Stimulated activated CD4-positive, alpha-beta T cell treated with anti-CD3 and anti-CD28 coated beads, Interleukin-12 subunit alpha, Interleukin-12 subunit beta, amount 100 ng/mL, for 24 hours (primary cell): ENCODE measurements at places on chromosomes 7 and 10.

DNA sequence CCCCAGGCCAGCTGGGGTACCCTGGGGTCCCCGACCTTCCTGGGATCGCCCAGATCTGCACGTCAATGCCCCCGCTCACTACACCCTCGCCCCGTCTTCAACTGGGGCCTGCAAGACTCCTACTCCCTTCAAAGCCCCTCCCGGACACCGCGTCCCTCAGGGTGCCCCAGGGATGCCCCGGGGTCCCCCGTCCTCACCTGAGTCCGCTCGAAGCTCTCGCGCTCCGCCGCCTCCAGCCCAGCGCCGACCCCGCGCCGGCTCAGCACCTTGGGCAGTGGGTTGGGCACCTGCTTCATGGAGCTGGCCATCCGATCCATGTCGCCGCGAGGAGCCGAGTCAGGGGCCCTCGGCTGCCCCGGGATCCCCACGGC is at the start of gene HIP1:
Gene HIP1 (minus strand): TSS at position 338 of the 371 bp plus-strand sequence. CDS start 21 bp downstream, at position 317.
- DNase-seq = no peak

- no peak for DNase-seq
These were observed 125.1 kb downstream of the PLXNA4 start for GRCh38 chr7:132451161-132451560.

- no peak for DNase-seq
These were observed at the start of gene TWIST1 for GRCh38 chr7:19117091-19117869. TWIST1 (minus strand) TSS chr7:19117636; CDS start chr7:19117321, 315 bp downstream.

DNA sequence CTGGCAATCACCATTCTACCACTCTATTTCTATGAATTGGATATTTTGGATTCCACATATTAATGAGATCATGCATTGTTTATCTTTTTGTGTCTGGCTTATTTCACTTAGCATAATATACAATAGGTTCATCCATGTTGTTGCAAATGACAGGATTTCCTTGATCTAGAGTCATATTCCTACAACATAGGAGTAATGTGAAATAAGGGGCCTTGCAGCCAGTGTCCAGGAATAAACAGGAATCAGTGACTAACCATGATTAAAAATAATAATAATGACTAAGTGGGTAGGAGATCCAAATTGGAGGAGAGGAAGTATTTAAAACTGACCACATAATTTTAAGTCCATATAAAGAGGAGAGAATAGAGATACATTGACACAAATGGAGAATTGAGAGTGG is 49.9 kb downstream of the SCIN start:
- DNase-seq = no peak

GRCh38 chr7:131014906-131015656 is 281.1 kb upstream of the KLF14 start:
- no peak for DNase-seq

DNA sequence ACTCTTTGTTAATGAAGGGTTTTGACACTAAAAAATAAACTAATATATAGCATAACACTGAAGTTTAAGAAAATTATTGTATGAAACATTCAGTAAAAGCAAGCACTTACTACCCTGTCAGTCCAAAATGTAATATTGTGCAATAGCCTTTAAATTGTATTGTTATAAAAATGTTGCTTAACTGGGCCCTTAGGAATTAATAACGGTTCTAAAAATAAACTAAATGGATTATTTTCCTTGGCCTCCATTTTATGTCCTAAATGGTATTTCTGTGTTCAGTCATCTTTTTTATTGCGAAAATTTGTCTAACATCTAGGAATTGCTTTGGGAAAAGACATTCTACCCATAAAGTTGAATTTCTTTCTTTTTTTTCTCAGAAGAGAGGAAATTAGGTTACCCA is 49.0 kb upstream of the ABI1 start:
- DNase-seq = no peak

- no peak for DNase-seq
These were observed 43.0 kb upstream of the RPA3 start for GRCh38 chr7:7761340-7761973.
